ENCODE measurements at places on chromosomes 3 and 15. TPM values are rescaled to one million over a fixed set of nuclear protein-coding genes. Genes with fewer than 3 reads are reported as not detected.

- DNase-seq: no peak
These were observed 214.2 kb downstream of the NAALADL2 start for GRCh38 chr3:175073219-175073905.

- DNase-seq: no peak
These were observed 94.0 kb downstream of the CYP19A1 start for GRCh38 chr15:51244423-51244869.

- no peak for DNase-seq
These were observed 18.3 kb downstream of the THBS1 start for GRCh38 chr15:39598958-39599845.

DNA sequence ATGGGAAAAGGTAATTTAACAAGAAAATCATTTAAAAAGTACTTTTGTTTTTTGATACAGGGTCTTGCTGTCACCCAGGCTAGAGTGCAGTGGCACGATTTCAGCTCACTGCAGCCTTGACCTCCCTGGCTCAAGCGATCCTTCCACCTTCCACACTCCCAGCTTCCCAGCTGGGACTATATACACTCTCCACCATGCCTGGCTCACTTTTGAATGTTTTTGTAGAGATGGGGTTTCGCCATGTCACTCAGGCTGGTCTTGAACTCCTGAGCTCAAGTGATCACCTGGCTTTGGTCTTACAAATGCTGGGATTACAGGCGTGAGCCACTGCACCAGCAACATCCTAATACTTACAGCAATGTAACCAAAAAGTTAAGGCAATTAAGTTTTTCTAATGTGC lies 3.5 kb upstream of the ZBTB11 start:
- no peak for DNase-seq

DNA sequence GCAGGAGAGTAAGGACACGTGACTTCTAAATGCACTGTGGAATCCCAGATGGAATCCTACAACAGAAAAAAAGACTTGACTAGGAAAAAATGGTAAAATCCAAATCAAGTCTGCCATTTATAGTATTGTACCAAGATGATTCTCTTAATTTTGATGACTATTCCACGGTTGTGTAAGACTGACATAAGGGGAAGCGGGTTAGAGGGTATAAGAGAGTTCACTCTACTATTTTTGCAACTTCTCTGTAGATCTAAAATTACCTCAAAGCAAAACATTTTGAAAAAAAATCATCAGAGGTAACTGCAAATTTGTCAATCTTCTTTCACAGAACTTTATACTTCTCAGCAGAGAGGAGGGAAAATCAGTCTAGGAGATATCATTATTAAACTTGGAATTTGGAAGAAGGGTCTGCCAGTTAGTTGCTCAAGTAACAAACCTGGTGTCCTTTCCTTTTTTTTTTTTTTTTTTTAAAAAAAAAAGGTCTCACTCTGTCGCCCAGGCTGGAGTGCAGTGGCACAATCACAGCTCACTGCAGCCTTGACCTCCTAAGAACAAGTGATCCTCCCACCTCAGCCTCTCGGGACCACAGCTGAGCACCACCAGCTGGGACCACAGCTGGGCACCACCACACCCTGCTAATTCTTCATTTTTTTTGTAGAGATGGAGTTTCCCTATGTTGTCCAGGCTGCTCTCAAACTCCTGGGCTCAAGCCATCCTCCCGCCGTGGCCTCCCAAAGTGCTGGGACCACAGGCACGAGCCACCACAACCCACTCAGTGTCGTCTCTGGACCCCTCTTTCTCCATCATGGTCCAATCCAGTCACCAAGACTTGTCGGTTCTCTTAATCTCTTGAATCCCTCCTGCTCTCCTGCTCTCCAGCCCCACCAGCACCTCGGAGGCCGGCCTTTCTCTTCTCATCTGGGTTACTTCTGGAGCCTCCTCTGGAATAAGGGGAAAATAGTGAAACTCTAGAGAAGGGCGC lies 14.9 kb upstream of the HES1 start:
- no peak for DNase-seq

- DNase-seq: no peak
These were observed 165.5 kb downstream of the IL5RA start for GRCh38 chr3:2944628-2945027.

DNA sequence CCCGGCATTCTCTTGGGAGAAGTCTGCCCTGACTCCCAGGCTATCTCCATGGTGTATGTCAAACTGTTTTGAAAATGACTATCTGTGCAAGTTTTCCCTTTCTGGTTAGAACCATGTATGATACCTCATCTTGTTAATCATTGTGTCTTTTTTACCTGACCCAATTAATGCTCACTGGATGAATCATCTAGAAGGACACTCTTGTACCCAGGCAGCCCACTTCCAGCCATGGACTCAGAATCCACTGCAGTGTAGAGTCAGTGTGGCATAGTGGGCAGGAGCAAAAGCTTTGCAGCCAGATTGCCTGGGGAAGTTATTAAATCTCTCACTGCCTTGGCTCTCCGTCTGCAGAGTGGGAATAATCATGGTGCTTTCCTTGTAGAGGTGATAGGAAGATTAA lies 1.2 kb downstream of the FAM3D start:
- DNase-seq: no peak

- DNase-seq: peak; percentile 71
These were observed 5.3 kb downstream of the CLK3 start for GRCh38 chr15:74620636-74621545.

GRCh38 chr3:189277711-189278110 lies 105.9 kb downstream of the TPRG1 start:
- no peak for DNase-seq

GRCh38 chr3:13762906-13763305 lies 117.0 kb downstream of the WNT7A start:
- DNase-seq: no peak

DNA sequence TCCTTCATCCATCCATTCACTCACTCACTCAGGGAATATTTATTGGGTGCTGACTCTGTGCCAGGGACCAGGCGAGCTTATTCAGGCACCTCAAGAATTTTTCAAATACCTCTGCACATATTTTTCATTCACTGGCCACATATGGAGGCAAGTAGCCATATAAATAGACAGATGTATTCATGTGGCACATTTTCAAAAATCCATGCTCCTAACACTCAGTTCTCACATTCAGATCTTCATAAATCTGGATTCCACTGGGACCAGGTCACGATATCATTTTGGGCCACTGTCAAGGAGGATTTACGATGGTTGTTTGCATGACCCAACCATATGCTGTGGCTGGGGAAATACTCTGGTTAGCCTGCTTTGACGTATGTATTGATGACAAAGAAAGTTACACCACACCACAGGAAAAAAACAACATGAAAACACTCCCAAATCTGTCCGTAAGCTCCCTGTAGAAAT lies 241.8 kb upstream of the LRTM1 start:
- DNase-seq: no peak

GRCh38 chr3:14418296-14419250 lies 16.2 kb downstream of the SLC6A6 start:
- DNase-seq: no peak

GRCh38 chr3:43893727-43894126 lies 203.0 kb downstream of the ABHD5 start:
- no peak for DNase-seq

DNA sequence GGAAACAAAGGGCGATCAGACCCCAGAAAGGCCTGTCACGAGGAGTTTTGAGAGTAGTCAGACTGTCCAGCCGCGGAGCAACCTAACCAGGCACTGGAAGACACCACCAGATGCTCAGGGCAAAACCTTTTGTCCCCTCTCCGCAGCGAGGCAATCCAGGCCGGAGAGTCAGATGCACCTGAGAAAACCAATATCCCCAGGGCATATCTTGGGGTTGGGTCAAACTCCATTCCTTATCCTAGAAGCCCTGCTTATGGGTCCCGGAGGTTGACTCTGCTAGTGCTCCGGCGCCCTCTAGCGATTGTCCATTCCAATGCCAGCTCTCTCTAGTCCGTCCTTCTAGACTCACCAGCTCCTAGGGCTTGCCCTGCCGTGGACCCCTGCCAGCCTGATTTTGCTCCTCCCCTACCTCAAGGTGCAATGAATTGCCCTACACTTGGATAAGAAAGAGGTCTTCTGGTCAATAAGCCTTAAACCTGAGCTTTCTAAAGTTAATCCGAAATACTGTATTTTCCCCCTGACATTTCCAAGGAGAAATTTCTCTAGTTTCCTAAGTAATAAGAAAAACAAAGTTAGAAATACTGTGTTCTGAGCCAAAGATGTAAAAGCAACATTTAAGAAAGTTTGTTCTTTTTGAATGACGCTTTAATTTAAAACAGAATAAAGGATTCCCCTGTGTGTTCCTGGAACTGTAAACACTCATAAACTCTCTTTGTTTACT lies 5.5 kb downstream of the CPNE4 start:
- DNase-seq: peak; percentile 88

GRCh38 chr3:18987862-18988447 lies 160.4 kb upstream of the KCNH8 start:
- no peak for DNase-seq

DNA sequence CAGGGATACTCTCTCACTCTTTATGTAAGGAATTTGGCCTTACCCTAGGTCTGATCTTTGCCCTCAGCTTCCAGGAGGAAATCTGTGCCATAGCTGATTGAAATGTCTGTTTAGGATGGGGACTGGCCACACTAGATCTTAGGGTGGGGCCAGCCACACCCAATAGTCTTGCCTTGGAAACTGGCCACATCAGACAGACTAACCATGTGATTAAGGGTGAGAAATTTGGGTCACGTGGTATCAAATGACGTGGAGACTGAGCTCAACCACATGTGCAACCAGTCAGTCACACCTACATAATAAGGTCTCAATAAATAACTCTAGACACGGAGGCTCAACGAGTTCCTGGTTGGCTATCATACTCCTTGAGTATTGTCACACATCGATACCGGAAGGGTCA lies 113.5 kb downstream of the CNTN3 start:
- DNase-seq: no peak

DNA sequence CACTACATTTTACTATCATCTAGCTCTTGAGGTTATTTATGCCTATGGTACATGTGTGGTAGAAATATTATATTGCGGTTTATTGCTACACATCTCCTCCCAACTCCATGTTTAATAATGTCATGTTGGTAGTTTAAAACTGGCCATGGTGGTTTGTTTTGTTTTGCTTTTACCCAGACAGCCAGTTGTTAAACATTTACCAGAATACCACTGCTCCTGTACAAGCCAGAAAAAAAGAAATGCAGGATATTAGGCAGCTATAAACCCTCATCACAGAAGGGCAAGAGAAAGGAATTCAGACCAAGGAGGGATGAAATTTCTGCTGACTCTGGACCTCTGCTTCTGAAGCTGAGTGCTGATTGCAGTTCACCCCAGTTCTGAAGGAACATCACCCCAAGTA lies 451.8 kb upstream of the IL12A start:
- DNase-seq: no peak

DNA sequence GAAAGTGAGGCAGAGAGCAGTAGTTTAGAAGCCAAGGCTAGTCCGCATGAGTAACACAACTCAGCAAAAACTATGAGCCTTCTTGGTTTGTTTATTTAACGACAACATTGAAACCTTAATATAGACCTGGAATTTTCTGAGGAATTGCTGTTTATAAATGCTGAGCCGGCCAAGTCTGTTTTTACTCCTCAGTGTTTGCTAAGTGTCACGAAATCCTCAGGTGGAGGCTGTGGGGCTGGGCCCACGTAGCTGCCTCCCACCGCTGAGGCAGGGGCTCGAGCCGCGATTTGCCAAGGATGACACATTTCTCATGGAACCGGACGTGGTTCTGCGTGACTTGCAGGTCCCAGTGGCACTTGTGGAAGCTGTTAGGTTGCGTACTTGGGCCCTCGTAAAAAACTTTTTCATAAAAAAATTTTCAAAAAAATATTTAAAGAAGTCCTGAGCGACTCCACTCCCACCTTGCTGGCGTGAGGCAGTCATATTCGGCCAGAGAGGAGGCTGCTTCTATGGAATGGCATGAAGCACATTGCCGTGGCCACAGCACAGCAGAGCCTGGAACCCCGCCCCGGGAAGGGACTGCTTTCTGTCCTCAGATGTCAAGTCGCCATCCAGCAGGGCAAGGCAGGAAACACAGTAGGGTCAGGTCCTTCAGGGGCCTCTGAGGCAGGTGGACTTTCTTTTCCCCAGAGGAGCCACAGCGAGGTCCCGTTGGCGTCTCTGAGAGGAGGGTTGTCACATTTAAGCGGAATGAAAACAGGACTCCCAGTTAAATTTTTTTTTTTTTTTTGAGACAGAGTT lies 64.8 kb upstream of the PCSK6 start:
- no peak for DNase-seq

- DNase-seq: no peak
These were observed 7.1 kb downstream of the RMDN3 start for GRCh38 chr15:40747685-40748631.

- DNase-seq: no peak
These were observed 49.5 kb downstream of the ITGA11 start for GRCh38 chr15:68382286-68383007.

- no peak for DNase-seq
These were observed 441.1 kb upstream of the MDFIC2 start for GRCh38 chr3:70753572-70753971.

DNA sequence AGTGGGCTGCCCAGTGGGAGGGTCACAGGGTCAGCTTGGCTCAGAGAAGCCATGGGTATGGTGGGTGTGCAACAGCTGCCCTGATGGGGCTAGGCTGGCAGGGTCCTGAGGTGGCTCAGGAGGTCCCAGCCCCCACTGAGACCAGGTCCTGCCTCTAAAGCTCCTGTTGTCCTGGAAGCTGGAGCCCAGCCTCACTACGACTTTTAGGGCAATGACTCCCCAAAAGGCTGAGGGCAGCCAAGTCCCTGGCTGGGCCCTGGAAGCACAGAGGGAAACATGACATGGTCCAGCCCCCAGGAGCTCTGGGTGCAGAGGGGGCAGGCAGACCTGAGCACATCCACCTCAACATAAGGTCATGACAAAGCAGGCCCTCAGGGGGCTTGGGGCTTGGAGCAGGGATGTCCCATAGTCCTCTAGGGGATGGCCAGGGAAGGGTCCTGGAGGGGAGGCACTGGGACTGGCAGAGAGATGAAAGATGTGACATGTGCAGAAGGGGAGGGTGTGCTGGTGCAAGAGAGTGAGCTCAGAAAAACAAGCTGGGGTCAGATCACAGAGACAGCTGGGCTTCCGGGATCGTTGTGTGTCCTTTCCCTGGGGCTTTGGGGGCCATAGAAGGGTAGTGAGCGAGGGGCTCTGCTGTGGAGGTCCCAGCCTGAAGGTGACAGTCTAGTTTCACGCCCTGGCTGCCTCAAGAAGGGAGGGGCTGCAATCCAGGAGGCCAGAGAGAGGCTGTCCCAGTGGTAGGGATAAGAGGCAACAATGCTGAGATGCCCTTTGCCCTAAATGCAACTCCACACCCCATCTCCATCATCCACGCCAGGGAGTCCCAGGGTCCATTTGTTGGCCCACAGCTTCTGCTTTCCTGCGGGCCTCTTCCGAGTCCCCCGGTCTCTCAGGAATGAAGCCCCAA lies 639 bp upstream of the ITIH3 start:
- no peak for DNase-seq

The ROBO2 gene
- total RNA-seq: 26.0 TPM

The CACNA2D3 gene
- total RNA-seq: 0.34 TPM

The HACD2 gene
- 26.4 TPM for total RNA-seq

The EPHA6 gene
- 0.96 TPM for total RNA-seq

The GOLGA6L1 gene
- total RNA-seq: not detected

The RAB6B gene
- 15.5 TPM for total RNA-seq

The ACKR4 gene
- total RNA-seq: not detected

The BCHE gene
- total RNA-seq: 52.9 TPM

The CYP1A1 gene
- 1.7 TPM for total RNA-seq

The SLC6A11 gene
- 2.6 TPM for total RNA-seq

The SLC41A3 gene
- total RNA-seq: 58.8 TPM

The ZKSCAN7 gene
- 21.0 TPM for total RNA-seq
